Suprapubic skin (tissue), 4 donors: ENCODE measurements at places on chromosomes 2 and 18.

DNA sequence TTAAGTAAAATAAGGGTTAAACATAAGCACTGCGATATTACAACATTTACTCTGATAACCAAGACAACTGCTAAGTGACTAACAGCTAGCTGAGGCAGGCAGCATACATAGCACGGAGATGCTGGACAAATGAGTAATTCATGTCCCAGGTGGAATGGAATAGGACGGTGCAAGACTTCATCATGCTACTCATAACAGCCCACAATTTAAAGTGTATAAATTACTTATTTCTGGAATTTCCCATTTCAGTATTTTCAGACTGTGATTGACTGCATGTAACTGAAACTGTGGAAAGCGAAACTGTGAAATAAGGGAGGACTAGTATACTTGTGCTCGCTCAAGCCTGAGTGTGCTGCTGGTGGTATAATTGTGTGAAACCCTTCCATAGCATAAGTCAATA lies 12.9 kb downstream of the IER3IP1 start:
- H3K4me3 ChIP-seq = no peak overlapping the region
- no peak for DNase-seq
- no peaks in the 10 kb centered on the region for H3K4me1 ChIP-seq
- no peaks in the 10 kb centered on the region for H3K36me3 ChIP-seq

DNA sequence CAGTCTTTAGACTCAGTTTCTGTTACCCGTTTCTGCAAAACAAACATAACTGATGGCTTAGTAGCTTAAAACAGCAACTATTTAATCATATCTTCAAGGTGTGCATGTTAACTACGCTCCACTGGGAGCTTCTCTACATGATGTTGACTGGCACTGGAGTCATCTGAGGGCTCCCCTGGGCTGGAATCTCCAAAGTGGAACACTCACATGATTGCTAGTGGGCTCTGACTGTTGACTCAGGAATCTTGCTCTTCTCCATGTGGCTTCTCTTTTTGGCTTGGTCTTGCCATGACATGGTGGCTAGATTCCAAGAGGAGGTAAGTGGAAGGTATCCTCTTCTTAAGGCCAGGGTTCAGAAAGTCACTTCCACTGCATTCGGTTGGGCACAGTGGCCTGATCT lies 160.8 kb downstream of the PMAIP1 start:
- no peak overlapping the region for H3K27ac ChIP-seq
- no peaks in the 10 kb centered on the region for H3K4me1 ChIP-seq
- no peaks in the 10 kb centered on the region for H3K36me3 ChIP-seq

DNA sequence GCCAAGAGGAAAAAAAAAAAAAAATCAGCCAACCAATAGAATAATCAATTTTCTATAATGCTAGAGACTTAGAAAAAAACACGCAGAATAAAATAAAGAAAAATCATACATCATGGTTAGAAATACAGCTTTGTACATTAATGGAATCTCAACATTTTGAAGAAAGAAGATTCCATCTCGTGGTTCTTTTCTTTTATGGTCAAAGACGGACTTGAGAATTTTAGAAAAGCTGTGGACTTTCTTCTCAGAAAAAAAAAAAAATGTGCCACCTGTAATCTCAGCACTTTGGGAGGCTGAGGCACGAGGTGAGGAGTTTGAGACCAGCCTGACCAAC lies 41.8 kb upstream of the ATIC start:
- H3K36me3 ChIP-seq = no peaks in the 10 kb centered on the region
- no peak overlapping the region for H3K4me3 ChIP-seq
- DNase-seq = no peak

DNA sequence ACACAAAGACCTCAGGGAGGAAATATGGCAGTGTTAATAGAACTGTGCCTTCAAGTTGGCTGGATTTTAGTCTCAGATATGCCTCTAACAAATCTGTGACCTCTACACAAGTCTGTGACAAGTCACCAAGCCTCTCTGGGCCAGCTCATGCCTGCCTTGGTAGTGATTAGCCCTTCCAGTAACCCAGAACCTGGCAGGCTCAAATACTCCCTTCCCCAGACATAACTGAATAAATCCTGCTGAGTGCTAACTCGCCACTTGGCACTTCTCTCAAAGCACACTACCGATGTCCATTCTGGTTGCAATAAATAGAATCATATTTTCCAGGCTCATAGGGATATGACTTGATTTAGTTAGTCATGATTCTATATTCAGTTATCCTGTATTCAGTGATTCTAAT lies 15.3 kb upstream of the THSD7B start:
- no peaks in the 10 kb centered on the region for H3K4me1 ChIP-seq
- no peak for DNase-seq

- DNase-seq = no peak
- no peak overlapping the region for H3K27ac ChIP-seq
- peaks cover 4% of the 10 kb centered on the region for H3K27me3 ChIP-seq
- no peaks in the 10 kb centered on the region for H3K36me3 ChIP-seq
- H3K4me3 ChIP-seq = no peak overlapping the region
These were observed 33.9 kb downstream of the ACOXL start for GRCh38 chr2:110766291-110766690.

GRCh38 chr18:74163019-74163660 lies 14.8 kb downstream of the TIMM21 start:
- no peaks in the 10 kb centered on the region for H3K27me3 ChIP-seq
- no peak for DNase-seq
- no peak overlapping the region for H3K4me3 ChIP-seq
- H3K27ac ChIP-seq = peak overlapping the region; percentile 0
- no peaks in the 10 kb centered on the region for H3K4me1 ChIP-seq
